ENCODE measurements at places on chromosomes 6 and 20.

- no peak for DNase-seq
Measured at GRCh38 chr20:16240355-16240754, 332.9 kb downstream of the KIF16B start.

- no peak for DNase-seq
Measured at GRCh38 chr6:158938811-158939254, 61.2 kb downstream of the RSPH3 start.

GRCh38 chr20:23370873-23371272 lies 8.9 kb downstream of the GZF1 start:
- no peak for DNase-seq

- no peak for DNase-seq
Measured at GRCh38 chr6:142274656-142275055, 27.2 kb upstream of the ADGRG6 start.

DNA sequence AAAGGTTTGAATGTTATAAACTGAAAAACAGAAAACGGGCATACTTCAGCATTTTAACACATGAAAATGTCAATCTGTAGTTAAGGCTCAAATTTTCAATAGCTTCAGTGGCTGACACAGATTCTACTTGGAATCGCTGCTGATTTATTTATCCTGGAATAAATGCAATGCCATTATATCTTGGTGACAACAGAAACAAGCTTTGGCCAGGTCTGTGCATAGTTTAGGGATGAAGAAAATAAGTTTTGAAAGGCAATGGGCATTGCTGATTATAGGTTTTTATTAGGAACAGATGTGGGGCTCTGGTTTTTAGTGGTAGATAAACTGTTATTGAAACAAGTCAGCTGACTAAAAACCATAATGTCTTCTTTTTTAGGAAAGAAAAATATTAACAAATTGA lies 96.8 kb upstream of the SOX4 start:
- no peak for DNase-seq

DNA sequence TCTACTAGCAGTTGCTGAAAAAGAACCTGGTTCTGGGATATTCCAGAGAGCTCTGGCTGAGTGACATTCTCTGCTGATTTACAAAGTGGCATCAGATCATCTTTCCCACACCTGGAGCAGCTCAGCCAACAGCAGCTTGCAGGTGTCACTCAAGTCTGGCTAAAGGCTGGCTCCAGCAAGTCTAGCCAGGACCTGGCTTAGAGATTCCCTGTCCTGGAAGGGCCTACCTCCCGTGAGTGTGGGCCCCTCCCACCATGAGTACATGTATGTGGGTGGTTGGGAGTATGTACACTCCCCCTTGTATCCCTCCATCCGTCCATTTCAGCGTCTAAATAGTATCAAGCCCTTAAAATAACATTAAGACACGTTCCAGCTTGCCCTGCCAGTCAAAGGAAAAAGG lies 539.3 kb upstream of the ID4 start:
- no peak for DNase-seq

- DNase-seq: no peak
Measured at GRCh38 chr20:17673084-17673483, 9.0 kb downstream of the RRBP1 start.

DNA sequence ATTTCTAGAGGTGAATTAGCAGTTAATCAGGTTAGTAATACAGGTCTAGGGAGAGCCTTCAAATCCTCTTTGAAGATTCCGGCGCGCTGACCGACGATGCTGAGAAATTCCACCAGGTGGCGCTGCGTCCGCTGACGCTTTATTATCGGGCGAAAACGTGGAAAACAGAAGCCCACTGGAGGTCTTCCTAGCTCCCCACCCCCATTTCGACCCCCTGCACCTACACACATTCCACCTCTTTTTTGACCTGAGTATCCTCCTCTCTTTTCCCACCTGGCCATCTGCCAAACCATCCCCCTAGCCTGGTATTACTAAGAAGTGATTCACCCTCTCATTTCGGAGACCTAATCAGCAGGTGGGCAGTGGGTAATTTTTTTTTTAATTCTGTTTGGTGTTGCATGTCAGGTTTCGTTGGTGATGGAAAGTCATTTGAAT lies 65.4 kb upstream of the RIN2 start:
- no peak for DNase-seq

DNA sequence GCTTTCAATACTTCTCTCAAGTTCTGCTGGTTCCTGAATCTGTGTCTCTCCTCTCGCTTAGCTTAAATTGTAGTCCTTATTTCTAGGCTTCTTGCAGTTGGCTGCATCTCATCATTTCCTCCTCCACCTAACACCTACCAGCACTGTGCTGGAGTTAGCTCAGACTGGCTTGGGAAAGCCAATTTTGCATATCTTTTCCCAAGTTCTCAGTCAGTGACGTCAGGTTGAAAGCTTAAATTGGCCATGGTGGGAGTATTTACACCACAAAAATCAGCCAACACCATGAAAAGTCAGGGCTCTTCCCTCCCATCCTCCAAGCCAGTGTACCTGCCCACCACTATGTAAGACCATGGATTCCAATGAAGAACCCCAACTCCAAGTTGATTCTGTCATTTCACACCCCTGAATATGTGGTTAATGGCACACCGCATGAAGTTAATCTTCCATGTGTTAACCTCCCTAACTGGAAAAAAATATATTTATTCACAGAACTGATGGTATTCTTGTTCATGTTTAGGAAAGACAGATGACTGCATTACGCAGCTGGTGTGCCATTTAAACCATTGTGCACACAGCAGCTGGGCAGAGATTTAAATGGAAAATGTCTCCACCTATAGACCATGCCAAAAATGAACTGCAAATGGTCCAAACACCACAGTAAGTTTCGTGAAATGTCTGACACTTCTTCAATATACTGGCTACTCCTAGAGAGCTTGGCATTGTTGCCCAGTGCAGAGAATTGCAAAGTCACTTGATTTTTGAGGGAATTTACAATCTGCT lies 274.1 kb upstream of the MAP3K7 start:
- no peak for DNase-seq

GRCh38 chr6:139640448-139640847 lies 266.0 kb upstream of the CITED2 start:
- DNase-seq: no peak

DNA sequence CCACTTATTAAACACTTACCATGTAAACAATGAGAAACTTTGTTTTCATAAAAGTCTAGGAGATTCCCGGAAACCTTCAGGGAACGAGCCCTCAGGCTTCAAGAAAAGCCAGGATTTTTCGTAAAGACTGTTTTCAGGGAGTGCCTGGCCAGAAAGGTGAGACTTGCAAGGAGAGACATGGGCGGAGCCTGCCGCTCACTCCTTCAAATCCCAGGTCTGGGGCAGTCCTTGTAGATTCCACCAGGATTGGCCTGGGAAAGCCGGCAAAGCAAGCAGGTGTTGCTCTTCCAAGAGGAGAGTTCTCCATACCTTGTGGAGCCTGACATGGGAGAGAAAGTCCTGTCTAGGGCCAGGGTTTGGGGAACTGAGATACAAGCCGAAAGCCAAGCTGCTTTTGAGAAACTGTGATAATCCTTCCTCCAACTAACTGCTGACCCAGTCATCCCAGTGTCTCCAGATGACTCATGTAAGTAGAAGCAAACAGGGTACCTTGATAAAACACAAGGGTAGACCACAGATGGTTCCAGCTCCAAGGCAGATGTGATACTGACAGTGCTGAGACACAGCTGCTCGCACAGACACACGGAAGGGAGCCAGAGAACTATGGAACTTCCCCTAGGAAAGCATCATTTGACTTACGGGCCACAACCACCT lies 69.4 kb upstream of the NAA20 start:
- DNase-seq: no peak

GRCh38 chr6:31797588-31797987 lies 2.0 kb upstream of the VARS1 start:
- DNase-seq: no peak

GRCh38 chr20:38092260-38092857 lies 58.8 kb downstream of the RPRD1B start:
- no peak for DNase-seq

DNA sequence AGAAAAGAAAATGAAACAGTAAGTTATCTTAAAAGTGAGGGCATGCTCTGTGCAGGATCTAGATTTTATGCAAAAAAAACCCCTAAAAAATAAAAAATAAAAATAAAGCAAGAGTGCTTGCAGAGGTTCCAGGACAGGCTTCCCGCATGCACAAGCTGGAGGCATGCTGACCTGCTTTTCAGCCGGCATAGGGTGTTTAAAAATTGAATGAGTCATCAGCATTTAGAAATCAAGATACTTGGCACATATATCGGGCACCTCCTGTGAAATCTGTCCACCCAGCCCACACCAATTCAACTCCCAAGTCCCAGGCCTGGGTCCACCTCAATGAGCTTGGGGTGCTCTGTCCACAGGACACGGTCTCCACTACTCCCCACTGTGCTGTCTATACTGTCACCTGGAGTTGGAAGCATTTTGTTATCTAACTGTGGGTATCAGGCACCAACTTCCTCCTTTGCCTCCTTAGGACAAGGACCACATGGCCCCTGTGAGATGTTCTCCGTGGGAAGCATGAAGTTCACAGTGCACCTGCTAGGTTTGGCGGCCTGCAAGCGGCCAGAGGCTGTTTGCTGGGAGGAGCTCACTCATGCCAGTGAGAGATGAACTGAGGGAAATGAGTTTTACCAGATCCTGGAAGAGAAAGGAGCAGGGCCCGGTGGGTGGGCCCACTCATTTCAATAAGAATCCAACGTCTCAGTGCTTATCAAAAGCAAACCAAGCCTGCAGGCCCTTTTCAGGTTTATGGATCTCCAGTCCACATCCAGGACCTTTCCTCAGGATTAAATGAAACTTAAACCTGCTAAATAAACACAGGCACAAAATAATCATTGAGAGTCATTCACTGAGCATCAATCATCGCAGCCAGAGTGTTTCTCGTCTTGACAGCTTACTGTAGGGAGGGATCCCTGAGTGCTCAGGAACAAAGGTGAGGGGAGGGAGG lies 121.1 kb downstream of the FOXA2 start:
- DNase-seq: no peak

- no peak for DNase-seq
Measured at GRCh38 chr20:38219006-38219950, 41.3 kb downstream of the KIAA1755 start.

DNA sequence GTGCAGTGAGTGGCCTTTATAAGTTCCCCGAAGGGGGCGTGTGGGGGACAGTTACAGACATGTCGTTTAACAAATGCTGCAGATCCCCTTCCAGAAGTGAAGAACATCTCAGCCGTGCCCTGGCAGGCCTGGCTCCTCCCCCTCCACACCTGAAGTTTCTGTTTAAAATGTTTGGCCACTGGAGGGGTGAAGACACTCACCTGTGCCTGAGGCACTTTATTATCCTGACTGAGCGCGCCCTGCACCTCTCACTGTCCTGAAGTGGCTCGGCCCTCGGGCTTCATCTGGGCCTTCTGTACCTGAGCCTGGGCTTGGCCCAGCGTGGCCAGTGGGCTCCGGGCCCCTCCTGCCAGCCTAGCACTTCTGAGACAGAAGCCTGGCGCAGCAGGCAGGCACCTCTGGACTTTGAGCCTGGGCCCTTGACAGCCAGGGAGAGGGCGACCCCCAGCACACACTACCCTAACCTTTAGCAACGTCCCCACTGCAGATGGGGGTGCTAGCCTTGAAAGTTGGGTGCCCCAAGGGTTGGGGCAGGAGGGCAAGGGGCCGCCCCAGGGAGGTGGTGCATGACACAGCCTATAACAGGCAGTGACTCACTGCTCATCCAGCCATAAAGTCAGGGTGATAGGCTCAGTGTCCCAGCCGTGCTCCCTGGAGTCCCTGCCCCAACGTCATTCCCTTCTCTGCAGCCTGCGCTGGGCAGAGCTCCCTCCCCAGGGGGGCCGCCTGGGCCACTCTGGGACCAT lies 13.6 kb upstream of the GATA5 start:
- DNase-seq: no peak

GRCh38 chr20:1935696-1936366 lies 40.6 kb downstream of the SIRPA start:
- DNase-seq: no peak

DNA sequence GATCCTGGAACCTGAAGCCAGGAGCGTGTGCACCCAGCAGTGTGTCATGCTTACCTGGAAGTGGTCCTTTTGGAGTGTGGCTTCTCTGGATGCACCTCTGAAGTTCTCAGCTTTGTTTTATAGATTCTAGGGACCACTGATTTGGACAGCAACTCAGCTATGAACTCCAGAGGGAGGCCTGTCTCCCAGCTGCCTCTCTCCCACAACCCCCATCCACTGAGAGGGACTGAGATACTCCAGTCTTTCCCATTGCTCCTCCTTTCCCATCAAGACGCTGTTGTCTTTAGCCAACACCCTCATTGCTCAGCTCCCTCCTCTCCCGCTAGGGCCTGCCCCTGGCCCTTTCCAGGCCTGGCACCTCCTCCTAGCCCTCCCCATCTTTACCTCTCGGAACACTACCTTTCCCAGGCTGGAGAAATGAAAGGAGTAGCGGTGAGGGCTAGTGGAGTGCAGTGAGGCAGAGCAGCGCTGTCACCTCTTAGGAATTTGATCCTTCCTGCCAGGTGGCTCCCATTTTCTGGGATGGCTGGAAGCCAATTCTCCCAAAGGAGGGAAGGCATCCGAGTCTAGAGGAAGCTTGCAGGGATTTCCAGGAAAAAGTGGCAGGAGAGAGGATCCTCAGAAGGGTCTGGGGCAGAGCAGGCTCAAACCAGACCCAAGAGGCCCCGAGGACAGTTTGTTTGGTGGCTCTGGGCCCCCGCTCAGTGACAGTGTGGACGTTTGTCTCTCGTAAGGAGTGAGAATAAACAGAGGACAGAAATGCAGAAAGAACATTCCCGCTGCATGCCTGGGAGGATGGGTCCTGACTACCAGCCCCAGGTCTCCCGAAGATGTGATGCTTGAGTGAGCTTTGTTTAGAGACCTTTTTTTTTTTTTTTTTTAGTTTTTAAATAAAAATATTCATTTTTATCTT lies at the start of gene LRRN4:
TSS of gene LRRN4 (minus strand) at position 285 of the 913 bp plus-strand sequence. CDS start 1,261 bp downstream, outside the sequence.
- no peak for DNase-seq

GRCh38 chr6:111683749-111684267 lies 78.1 kb upstream of the TRAF3IP2 start:
- DNase-seq: no peak

DNA sequence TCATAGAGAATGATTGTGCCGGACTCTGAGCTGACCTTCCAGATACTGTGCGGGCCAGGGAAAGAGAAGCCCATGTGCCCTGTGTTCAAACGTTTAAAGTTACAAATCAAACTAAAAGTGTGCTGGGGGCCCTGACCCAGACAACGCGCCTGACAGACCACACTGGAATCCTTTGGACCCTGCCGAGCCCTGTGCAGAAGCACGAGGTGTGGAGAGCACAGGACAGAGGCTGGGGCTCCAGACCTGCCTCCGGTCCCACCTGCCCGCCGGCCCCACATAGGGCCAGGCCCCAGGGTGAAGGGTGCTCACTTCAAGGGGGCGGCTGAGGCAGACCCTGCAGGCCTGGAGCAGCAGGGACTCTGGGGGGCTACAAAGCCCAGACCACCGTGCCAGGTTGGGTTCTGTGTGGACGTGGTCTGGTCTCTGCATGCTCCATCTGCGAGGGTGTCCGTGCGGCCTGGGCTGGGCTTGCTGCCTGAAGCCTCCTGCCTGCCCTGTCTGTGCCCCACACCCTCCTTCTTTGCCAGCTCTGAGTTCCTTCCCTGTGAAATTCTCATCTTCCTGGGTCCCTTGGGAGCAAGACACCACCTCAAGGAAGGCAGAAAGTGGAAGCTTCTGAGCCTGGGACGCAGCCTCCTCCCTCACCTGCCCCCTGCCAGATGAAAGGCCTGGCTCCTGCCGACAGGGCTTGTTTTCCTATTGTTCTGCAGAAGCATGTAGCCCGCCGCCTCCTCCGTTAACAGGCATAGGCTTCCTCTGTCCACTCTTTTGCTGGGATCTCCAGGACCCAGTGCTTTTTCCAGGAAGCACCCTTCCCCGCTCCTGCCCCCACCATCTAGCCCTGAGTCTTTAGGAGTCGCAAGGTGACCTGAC lies 186.2 kb downstream of the ERMARD start:
- DNase-seq: no peak
